IMR-90 (cell line): ENCODE measurements at places on chromosomes 12 and 14. TPM values are rescaled to one million over a fixed set of nuclear protein-coding genes. Genes with fewer than 3 reads are reported as not detected.

GRCh38 chr12:26132866-26133265 lies 8.0 kb upstream of the BHLHE41 start:
- H3K4me1 ChIP-seq = no peaks in the 10 kb centered on the region
- no peak for DNase-seq
- H3K27ac ChIP-seq = no peak overlapping the region
- peaks cover 35% of the 10 kb centered on the region for H3K27me3 ChIP-seq
- no peak overlapping the region for H3K4me3 ChIP-seq

The CALCOCO1 gene
- polyA plus RNA-seq = 110 and 156 TPM in 2 replicates

DNA sequence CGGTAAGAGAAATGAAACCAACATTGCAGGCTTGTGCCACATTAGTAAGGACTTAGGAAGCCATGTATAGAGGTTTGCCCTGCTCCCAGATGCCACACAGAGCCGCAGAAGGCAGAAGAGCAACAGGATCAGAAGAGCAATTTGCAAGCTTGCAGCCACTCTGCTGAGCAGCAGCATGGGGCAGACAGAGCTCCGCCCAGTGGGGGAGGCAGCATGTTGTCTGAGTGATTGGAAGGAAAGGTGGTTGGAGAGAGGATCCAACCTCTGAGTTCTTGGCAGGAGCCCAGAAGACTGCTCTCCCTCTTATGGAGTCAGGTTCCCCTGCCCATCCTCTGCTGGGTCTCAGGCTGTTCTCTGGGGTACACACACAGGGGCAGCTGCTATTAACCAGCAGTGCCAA lies 2.3 kb upstream of the KRT6A start:
- no peak overlapping the region for H3K27ac ChIP-seq
- H3K4me1 ChIP-seq = no peaks in the 10 kb centered on the region
- peaks cover 11% of the 10 kb centered on the region for H3K27me3 ChIP-seq
- H3K36me3 ChIP-seq = no peaks in the 10 kb centered on the region
- no peak for DNase-seq
- no peak overlapping the region for H3K4me3 ChIP-seq

DNA sequence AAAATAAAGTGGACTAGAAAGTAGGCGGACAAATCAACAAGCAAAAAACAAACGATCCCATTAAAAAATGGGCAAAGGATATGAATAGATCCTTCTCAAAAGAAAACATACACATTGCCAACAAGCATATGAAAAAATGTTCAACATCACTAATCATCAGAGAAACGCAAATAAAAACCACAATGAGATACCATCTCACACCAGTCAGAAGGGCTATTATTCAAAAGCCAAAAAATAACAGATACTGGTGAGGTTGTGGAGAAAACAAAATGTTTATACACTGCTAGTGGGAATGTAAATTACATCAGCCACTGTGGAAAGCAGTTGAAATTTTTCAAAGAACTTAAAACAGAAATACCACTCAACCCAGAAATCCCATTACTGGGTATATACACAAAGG lies 70.3 kb downstream of the RPS6KA5 start:
- H3K36me3 ChIP-seq = no peaks in the 10 kb centered on the region
- no peak overlapping the region for H3K27ac ChIP-seq
- no peak for DNase-seq
- no peaks in the 10 kb centered on the region for H3K27me3 ChIP-seq
- H3K4me1 ChIP-seq = no peaks in the 10 kb centered on the region

DNA sequence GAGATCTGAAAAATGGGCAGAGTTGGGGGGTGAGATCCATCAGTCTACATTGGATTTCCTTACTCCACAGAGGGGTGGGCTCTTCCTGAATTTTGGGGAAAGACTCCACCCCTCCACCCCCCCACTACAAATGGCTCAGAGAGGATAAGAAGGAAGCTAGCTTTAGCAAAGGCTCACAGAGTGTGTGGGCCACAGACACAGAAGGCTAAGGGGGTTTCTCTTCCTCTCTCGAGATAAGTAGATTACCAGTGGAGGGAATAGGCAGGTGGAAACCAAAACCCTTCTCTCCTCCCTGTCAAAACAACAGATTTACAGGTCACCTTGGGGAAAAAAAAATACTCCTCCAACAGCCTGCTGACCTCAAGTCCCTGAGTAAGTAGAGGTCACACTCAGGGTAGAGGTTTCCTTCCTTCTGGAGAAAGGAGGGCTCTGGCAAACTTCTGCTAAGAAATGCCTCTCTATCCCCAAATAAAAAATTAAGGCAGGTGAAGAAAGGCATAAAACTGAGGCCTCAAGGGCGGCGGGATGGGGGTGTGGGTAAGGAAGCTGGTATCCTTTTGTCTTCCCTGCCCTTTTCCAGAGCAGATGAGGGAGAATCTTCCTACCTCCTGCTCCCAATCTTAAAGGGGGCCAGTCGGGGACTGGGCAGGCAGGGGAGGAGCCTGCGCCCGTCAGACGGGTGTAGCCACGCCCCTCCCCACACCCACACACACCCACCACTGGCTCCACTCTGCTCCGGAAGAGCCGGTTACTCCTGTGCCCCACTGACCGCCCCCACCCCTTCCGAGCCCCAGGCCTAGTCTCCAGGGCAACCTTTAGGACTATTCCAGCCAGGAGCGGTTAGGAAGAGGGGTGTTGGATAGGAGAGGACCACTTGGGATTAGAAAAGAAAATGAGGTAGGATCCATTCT lies 1.9 kb upstream of the BAZ2A start:
- peaks cover 14% of the 10 kb centered on the region for H3K4me1 ChIP-seq
- no peak overlapping the region for H3K4me3 ChIP-seq
- 0 out of 2 replicates have a peak, but pooled peaks cover 1% of the 10 kb centered on the region for H3K36me3 ChIP-seq
- peak; percentile 30 for DNase-seq

The C12orf50 gene
- not detected in 2 replicates for polyA plus RNA-seq

- H3K4me3 ChIP-seq = no peak overlapping the region
- no peaks in the 10 kb centered on the region for H3K36me3 ChIP-seq
- H3K27me3 ChIP-seq = no peaks in the 10 kb centered on the region
- no peak for DNase-seq
Measured at GRCh38 chr14:104107611-104108569, 22.4 kb downstream of the ASPG start.

The TCTN2 gene
- 8.2 and 8.4 TPM in 2 replicates for polyA plus RNA-seq

The SNAPC1 gene
- polyA plus RNA-seq = 7.0 and 9.3 TPM in 2 replicates

GRCh38 chr14:81805785-81806184 lies 272.1 kb upstream of the SEL1L start:
- H3K36me3 ChIP-seq = no peaks in the 10 kb centered on the region
- no peaks in the 10 kb centered on the region for H3K27me3 ChIP-seq
- no peak overlapping the region for H3K4me3 ChIP-seq
- no peaks in the 10 kb centered on the region for H3K4me1 ChIP-seq
- H3K27ac ChIP-seq = no peak overlapping the region

- H3K27me3 ChIP-seq = no peaks in the 10 kb centered on the region
- no peak for DNase-seq
- H3K36me3 ChIP-seq = peaks cover 93% of the 10 kb centered on the region
- no peak overlapping the region for H3K27ac ChIP-seq
Measured at GRCh38 chr14:21077672-21078071, 7.6 kb downstream of the ARHGEF40 start.

- H3K4me3 ChIP-seq = no peak overlapping the region
- H3K27ac ChIP-seq = no peak overlapping the region
- H3K36me3 ChIP-seq = no peaks in the 10 kb centered on the region
- H3K27me3 ChIP-seq = no peaks in the 10 kb centered on the region
- DNase-seq = peak; percentile 40
- peaks cover 10% of the 10 kb centered on the region for H3K4me1 ChIP-seq
Measured at GRCh38 chr12:105267711-105268110, 31.7 kb upstream of the APPL2 start.

DNA sequence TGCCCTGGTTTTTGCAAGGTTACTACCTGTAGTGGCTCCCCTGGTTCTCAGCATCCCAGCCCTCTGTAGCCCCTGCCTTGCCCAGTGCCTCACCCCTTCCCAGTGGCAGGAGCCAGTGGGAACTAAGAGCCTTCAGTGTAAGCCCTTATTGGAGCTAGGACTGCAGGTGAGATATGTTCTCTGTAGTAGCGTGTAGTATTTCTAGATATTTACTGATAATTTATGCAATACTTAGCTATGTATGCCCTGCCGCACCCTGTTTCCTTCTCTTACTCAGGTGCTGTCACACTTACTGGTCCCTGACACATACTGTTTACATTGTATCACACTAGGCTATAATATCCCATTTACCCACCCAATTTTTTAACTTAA lies 3.6 kb downstream of the BMAL2 start:
- peaks cover 12% of the 10 kb centered on the region for H3K4me1 ChIP-seq
- no peaks in the 10 kb centered on the region for H3K27me3 ChIP-seq
- no peak overlapping the region for H3K4me3 ChIP-seq
- H3K27ac ChIP-seq = no peak overlapping the region
- DNase-seq = no peak
- H3K36me3 ChIP-seq = no peaks in the 10 kb centered on the region

GRCh38 chr12:105226219-105226618 lies 9.8 kb downstream of the APPL2 start:
- H3K36me3 ChIP-seq = peaks cover 31% of the 10 kb centered on the region
- no peak overlapping the region for H3K27ac ChIP-seq
- H3K4me1 ChIP-seq = peaks cover 14% of the 10 kb centered on the region
- DNase-seq = peak; percentile 97
- no peaks in the 10 kb centered on the region for H3K27me3 ChIP-seq

The TIMELESS gene
- 6.0 and 7.3 TPM in 2 replicates for polyA plus RNA-seq

The MYH6 gene
- not detected in 2 replicates for polyA plus RNA-seq

- H3K4me3 ChIP-seq = no peak overlapping the region
- H3K27me3 ChIP-seq = no peaks in the 10 kb centered on the region
- H3K36me3 ChIP-seq = no peaks in the 10 kb centered on the region
- H3K4me1 ChIP-seq = peaks cover 19% of the 10 kb centered on the region
- peak; percentile 92 for DNase-seq
- 0 out of 2 replicates have a peak overlapping the region, but pooled peaks have one; percentile 32 for H3K27ac ChIP-seq
Measured at GRCh38 chr12:75585330-75585729, 73.9 kb upstream of the KRR1 start.

GRCh38 chr12:92551853-92552397 lies 150.9 kb upstream of the PLEKHG7 start:
- H3K27ac ChIP-seq = no peak overlapping the region
- no peaks in the 10 kb centered on the region for H3K27me3 ChIP-seq
- no peaks in the 10 kb centered on the region for H3K36me3 ChIP-seq
- H3K4me1 ChIP-seq = peaks cover 3% of the 10 kb centered on the region
- no peak overlapping the region for H3K4me3 ChIP-seq

DNA sequence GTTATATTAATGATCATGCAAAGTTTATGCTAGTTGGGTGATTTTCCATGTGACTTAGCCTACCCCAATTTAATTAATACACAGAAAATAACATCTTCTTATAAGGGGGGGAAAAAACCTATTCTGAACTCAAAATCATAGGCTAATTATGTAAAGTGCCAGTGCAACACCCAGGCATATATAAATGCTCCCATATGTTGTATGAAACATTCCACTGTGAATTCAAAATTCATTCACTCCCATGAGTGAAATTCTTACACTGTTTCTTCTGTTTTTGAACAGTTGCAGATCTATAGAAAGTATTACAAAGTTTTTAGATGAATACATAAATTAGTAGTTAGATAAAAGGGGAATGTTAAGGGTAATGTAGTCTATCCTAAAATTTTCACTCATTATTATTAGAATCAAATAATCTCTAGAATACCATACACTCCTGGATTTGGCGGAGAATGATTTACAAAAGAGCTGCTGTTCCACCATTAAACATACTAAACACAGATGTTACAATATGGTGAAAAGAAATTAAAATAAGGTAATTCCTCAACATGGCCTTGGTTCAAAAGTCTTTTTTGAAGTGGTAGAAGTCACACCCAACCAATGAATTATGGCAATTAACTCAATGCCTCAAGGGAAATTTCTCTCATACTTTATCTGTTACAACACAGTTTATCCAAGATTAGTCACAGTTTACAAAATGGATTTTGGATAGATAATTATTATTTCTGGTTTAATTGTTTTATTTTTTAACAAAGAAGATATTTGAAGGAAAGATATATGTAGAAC lies 454.1 kb upstream of the FLRT2 start:
- no peaks in the 10 kb centered on the region for H3K36me3 ChIP-seq
- H3K27ac ChIP-seq = no peak overlapping the region
- H3K4me3 ChIP-seq = no peak overlapping the region
- no peaks in the 10 kb centered on the region for H3K27me3 ChIP-seq

The HSPA2 gene
- polyA plus RNA-seq = 18.4 and 20.0 TPM in 2 replicates

GRCh38 chr14:51094282-51094821 lies 553 bp downstream of the TRIM9 start:
- H3K4me1 ChIP-seq = no peaks in the 10 kb centered on the region
- H3K27ac ChIP-seq = no peak overlapping the region
- peak overlapping the region; percentile 47; the same call in 1 of the 2 replicates for H3K4me3 ChIP-seq
- no peaks in the 10 kb centered on the region for H3K36me3 ChIP-seq

The SYNE3 gene
- polyA plus RNA-seq = 2.9 and 3.1 TPM in 2 replicates

- no peaks in the 10 kb centered on the region for H3K36me3 ChIP-seq
- no peaks in the 10 kb centered on the region for H3K27me3 ChIP-seq
- DNase-seq = no peak
- H3K27ac ChIP-seq = no peak overlapping the region
Measured at GRCh38 chr14:68369281-68370056, 423.4 kb downstream of the ZFP36L1 start.

- no peak for DNase-seq
- H3K36me3 ChIP-seq = no peaks in the 10 kb centered on the region
- no peak overlapping the region for H3K27ac ChIP-seq
- peaks cover 28% of the 10 kb centered on the region for H3K27me3 ChIP-seq
Measured at GRCh38 chr14:51119411-51120051, 24.6 kb upstream of the TRIM9 start.

GRCh38 chr12:132264086-132265010 lies 65.0 kb downstream of the GALNT9 start:
- no peak overlapping the region for H3K4me3 ChIP-seq
- DNase-seq = no peak
- no peaks in the 10 kb centered on the region for H3K4me1 ChIP-seq
- H3K36me3 ChIP-seq = no peaks in the 10 kb centered on the region
- H3K27me3 ChIP-seq = no peaks in the 10 kb centered on the region
- no peak overlapping the region for H3K27ac ChIP-seq

The RNASE1 gene
- not detected in 2 replicates for polyA plus RNA-seq

- H3K36me3 ChIP-seq = no peaks in the 10 kb centered on the region
- no peak overlapping the region for H3K27ac ChIP-seq
- no peak for DNase-seq
- H3K27me3 ChIP-seq = no peaks in the 10 kb centered on the region
- no peak overlapping the region for H3K4me3 ChIP-seq
Measured at GRCh38 chr14:39956372-39956771, 524.1 kb upstream of the FBXO33 start.

The YBX3 gene
- 131 and 132 TPM in 2 replicates for polyA plus RNA-seq

- no peak for DNase-seq
- peaks cover 1% of the 10 kb centered on the region; the same call in 1 of the 2 replicates for H3K4me1 ChIP-seq
- no peak overlapping the region for H3K4me3 ChIP-seq
- H3K27ac ChIP-seq = no peak overlapping the region
- no peaks in the 10 kb centered on the region for H3K27me3 ChIP-seq
Measured at GRCh38 chr12:72673853-72674252, 401.7 kb downstream of the TRHDE start.

The CCND2 gene
- polyA plus RNA-seq = 0.73 and 1.1 TPM in 2 replicates

The SPTSSA gene
- 23.5 and 26.2 TPM in 2 replicates for polyA plus RNA-seq

The RTN1 gene
- 0.44 and 0.46 TPM in 2 replicates for polyA plus RNA-seq

The SLC17A8 gene
- not detected in 2 replicates for polyA plus RNA-seq

The NDRG2 gene
- 1.2 and 1.5 TPM in 2 replicates for polyA plus RNA-seq

DNA sequence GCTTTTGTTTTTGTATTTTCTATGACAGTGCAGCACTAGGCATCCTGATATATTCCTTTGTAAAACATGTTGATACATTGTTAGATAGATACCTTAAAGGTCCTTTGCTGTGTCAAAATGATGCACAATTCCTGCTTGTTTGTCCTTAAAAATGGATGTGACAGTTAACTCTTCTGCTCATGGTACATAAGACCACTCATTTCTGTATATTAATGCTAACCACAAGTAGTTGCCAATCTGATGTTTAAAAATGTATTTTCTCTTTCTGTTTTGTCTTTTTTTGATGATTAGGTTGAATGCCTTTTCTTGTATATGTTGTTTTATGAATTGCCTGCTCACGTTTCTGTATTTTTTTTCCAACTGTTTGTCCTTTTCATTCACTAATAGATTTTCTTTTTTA lies 35.1 kb downstream of the ATF7IP start:
- peaks cover 4% of the 10 kb centered on the region; the same call in 1 of the 2 replicates for H3K4me1 ChIP-seq
- H3K36me3 ChIP-seq = no peaks in the 10 kb centered on the region
- no peak overlapping the region for H3K4me3 ChIP-seq
- H3K27me3 ChIP-seq = no peaks in the 10 kb centered on the region
